MM.1S (cell line): ENCODE measurements at places on chromosomes 1 and 21.

DNA sequence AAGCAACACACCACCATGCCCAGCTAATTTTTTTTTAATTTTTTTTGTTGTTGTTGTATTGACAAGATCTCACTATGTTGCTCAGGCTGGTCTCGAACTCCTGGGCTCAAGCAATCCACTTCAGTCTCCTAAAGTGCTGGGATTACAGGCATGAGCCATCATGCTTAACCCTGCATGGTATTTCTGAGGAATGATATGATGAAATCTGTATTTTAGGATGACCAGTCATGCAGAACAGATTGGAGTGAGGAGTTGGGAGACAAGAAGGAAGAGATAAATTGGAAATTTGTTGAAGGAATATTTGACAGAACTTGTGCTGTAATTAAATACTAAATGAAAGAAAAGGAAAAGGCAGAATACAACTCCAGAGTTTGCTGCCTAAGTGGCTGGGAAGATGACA, 4.7 kb upstream of the NDUFS5 start:
- no peak overlapping the region for H3K27ac ChIP-seq
- H3K27me3 ChIP-seq, result no peaks in the 10 kb centered on the region
- no peak overlapping the region for H3K4me3 ChIP-seq
- no peaks in the 10 kb centered on the region for H3K36me3 ChIP-seq

DNA sequence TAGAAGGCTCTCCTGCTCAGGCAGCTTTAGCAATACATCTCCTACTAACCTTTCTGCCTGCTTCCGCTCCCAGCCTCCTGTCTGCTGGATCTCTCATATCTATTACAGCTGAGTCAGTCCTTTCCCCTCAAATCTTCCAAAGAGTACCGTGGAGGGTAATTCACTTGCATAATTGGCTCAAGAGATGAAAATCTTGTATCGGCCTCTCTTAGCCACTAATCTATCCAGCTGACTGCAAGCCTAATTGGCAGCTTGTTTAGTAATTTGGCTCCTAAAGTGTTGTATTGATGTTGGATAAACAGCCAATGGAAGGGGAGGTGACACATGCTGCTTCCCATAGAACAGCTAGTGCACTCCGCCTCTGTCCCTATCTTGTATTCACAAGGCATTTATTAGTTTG, 195.7 kb downstream of the GPATCH2 start:
- DNase-seq, result no peak
- no peaks in the 10 kb centered on the region for H3K36me3 ChIP-seq
- no peak overlapping the region for H3K27ac ChIP-seq
- no peaks in the 10 kb centered on the region for H3K4me1 ChIP-seq
- H3K4me3 ChIP-seq, result no peak overlapping the region
- H3K27me3 ChIP-seq, result no peaks in the 10 kb centered on the region

GRCh38 chr1:32197837-32198236, 2.6 kb upstream of the CCDC28B start:
- no peak for DNase-seq
- no peak overlapping the region for H3K4me3 ChIP-seq
- no peak overlapping the region for H3K27ac ChIP-seq

GRCh38 chr1:30068787-30069472, 654.5 kb downstream of the MATN1 start:
- no peak overlapping the region for H3K27ac ChIP-seq
- no peak overlapping the region for H3K4me3 ChIP-seq

DNA sequence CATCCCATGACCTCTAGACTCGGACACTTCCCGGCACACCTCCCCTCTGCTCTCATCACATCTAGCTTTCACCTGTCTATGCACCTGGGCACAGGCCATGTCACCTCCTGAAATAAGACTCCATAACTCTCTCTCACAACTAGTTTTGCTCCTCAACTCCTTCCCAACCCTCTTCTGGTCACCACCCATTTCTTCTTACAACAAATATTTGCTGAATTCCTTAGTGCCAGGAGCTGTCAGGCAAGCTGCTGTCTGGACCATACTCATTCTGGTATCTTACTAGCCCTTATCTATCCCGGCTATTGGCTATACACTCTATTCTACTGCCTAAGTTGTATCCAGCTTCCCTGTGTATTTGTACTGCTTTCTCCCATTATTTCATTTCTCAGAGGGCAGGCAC, 49.1 kb downstream of the LRRC71 start:
- no peak overlapping the region for H3K4me3 ChIP-seq
- no peaks in the 10 kb centered on the region for H3K36me3 ChIP-seq
- H3K27ac ChIP-seq, result no peak overlapping the region
- no peaks in the 10 kb centered on the region for H3K27me3 ChIP-seq
- H3K4me1 ChIP-seq, result no peaks in the 10 kb centered on the region

GRCh38 chr1:247408100-247408499, 7.9 kb upstream of the NLRP3 start:
- no peaks in the 10 kb centered on the region for H3K36me3 ChIP-seq
- H3K27ac ChIP-seq, result no peak overlapping the region
- no peak overlapping the region for H3K4me3 ChIP-seq
- peaks cover 69% of the 10 kb centered on the region for H3K27me3 ChIP-seq
- DNase-seq, result no peak

DNA sequence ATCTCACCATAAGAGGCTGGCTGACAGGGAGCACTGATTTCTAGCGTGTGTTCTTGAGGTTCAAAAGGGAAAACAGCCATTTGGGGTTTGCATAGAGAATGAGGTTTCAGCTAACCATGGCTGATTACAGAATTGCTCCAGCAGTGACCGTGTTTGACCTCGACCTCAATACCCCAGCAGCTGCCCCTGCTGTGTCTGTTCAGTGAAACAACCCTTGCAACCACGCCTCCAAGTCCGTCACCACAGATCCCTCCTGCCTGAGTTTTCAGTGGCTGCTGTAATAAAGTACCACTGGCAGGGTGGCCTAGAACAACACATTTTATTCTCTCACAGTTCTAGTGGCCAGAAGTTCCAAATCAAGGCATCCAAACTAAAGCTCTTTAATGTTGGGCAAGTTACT, 147.7 kb downstream of the HUNK start:
- no peaks in the 10 kb centered on the region for H3K27me3 ChIP-seq
- no peaks in the 10 kb centered on the region for H3K36me3 ChIP-seq
- H3K4me3 ChIP-seq, result no peak overlapping the region
- H3K27ac ChIP-seq, result no peak overlapping the region

- no peak overlapping the region for H3K4me3 ChIP-seq
- no peaks in the 10 kb centered on the region for H3K36me3 ChIP-seq
- no peak overlapping the region for H3K27ac ChIP-seq
- H3K4me1 ChIP-seq, result no peaks in the 10 kb centered on the region
Observed at GRCh38 chr1:87795615-87796337, 467.1 kb downstream of the LMO4 start.

DNA sequence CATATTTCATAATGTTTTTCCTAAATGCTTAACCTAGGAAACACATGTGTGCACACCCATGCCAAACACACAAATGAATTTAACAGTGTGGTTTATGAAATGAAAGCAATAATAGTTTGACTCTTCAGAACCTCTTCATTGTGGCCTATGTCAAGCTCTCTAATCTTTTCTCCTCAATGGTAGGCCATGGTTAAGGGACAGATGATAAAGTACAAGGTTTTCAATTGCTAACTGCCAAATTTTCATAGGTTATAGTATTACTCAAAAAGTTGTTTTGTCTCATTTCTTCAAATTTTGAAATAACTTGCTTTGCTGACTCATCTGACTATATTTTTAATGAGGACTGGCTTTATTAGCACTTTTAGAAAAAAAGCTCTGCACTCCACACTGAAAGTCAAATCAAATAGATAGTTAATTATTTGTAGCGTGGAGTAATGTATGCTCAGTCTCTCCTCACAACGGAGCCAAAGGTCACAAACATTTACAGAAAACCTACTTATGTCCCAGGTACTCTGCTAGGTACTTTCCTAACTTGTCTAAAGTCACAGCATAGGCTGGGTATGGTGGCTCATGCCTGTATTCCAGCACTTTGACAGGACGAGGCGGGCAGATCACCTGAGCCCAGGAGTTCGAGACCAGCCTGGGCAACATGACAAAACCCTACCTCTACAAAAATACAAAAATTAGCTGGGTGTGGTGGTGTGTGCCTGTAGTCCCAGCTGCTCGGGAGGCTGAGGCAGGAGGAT, 3.0 kb upstream of the ADCY10 start:
- H3K4me1 ChIP-seq, result peaks cover 3% of the 10 kb centered on the region; the same call in 1 of the 2 replicates
- H3K27ac ChIP-seq, result no peak overlapping the region
- H3K4me3 ChIP-seq, result no peak overlapping the region
- DNase-seq, result no peak
- H3K27me3 ChIP-seq, result no peaks in the 10 kb centered on the region

DNA sequence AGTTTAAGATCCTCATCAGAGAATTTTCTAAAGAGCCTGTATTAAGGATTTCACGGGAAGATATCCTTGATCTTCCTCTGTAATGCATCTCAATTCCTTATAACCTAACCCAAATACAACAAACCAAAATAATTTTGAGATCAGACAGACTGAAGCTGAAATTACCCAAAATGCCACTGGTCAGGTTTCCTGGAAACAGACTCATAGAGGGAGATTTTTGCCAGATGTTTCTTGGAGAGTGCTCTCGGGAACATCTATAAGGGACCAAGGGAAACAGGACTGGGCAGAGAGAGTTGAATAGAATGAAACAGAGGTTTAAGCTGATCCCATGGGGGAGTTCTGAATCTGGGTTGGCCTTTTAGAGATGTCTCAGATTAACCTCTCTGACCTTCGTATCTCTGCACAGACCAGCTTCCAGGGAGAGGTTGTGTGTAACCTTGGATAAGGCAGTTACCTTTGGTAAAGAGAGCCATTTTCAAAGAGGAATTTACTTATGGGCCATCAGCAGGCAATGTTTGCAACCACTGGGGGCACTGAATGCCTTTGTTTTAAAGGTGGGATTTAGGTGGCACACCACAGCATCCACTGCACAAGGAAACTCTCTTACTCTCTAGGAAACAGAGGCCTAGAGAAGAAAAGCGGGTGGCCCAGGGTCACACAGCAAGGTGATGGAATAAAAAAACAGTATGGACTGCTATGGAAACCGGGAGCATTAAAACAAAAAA, 130.8 kb upstream of the SGIP1 start:
- no peaks in the 10 kb centered on the region for H3K36me3 ChIP-seq
- no peaks in the 10 kb centered on the region for H3K27me3 ChIP-seq
- H3K27ac ChIP-seq, result peak overlapping the region; percentile 54; the same call in 1 of the 2 replicates

DNA sequence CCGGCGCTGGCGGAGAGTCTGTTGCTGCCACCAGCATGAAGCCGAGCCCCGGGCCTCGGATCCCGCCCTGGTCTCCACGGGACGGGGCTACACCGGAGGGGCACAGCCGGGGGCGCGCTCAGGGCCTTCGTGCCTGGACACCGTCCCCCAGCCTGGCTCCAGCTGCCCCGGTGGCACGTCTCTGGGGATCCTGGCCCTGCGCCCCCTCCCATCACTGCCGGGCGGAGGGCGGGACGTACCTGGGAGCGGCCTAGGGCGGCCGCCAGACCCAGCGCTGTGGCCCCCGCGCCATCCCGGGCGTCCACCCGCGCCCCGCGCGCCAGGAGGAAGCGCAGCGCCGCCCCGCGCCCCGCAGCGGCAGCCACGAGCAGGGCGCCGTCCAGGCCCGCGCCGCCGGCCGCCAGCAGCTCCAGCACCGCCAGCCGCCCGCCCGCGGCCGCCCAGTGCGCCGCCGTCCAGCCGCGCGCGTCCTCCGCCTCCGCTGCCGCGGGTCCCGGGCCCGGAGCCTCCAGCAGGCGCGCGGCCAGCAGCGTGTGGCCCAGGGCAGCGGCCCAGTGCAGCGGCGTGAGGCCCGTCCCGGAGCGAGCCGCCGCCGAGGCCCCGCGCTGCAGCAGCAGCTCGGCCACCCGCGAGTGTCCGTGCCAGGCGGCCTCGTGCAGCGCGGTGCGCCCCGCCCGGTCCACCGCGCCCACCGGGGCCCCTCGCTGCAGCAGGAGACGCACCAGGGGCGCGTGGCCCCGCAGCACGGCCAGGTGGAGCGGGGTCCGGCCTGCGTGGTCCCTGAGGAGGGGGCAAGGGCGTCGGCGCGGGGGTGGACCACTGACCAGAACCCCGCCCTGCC, 1.0 kb downstream of the ANKRD65 start:
- no peak for DNase-seq
- H3K4me3 ChIP-seq, result no peak overlapping the region
- peaks cover 8% of the 10 kb centered on the region for H3K4me1 ChIP-seq
- H3K36me3 ChIP-seq, result no peaks in the 10 kb centered on the region
- H3K27me3 ChIP-seq, result peaks cover 11% of the 10 kb centered on the region; the same call in 1 of the 2 replicates

DNA sequence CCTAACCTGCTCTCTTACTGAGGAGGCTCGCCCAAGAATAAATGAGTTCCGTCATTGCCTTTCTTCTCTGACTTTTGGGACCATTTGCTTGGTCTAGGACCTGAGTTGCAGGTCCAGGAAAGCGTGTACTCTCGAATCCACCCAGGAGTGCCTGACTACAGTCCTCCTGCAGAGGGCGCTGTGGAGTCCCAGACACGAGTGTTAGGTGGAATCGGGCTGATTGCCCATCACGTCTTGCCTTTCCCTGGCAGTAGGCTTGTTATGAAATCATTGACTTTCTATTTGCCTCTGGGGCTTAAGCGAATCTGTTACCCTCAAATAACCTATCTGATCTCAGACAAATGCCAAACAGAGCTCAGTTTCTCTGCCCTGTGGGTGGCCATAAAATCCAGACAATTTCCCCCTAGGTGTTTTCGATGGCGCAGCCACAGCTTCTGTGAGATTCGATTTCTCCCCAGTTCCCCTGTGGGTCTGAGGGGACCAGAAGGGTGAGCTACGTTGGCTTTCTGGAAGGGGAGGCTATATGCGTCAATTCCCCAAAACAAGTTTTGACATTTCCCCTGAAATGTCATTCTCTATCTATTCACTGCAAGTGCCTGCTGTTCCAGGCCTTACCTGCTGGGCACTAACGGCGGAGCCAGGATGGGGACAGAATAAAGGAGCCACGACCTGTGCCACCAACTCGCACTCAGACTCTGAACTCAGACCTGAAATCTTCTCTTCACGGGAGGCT, at the start of gene IL20:
Gene IL20, plus strand, starts transcription at position 685 of the 733 bp plus-strand sequence. CDS start 230 bp downstream, outside the sequence.
- H3K4me1 ChIP-seq, result no peaks in the 10 kb centered on the region
- no peaks in the 10 kb centered on the region for H3K36me3 ChIP-seq
- no peak within 1 kb of the TSS for H3K4me3 ChIP-seq
- DNase-seq, result peak; percentile 53

DNA sequence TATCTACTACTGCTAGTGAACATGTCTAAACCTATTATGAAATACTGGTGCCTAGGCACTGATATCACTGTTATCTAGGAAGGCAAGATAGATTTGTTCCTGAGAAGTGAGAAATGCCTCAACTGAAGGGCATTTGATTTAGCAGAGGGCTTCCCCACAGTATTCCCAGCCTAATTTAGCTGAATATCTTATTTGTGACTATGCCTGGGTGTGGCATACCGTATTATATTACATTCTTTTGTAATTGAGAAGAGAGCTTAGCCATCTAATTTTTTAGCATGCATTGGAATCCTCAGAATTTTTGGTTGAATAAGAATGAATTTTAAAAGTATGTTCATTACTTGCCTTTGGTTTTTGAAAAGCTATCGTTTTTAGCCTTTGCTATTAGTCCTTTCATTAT, 99.1 kb downstream of the ZP4 start:
- H3K36me3 ChIP-seq, result no peaks in the 10 kb centered on the region
- no peaks in the 10 kb centered on the region for H3K27me3 ChIP-seq
- no peaks in the 10 kb centered on the region for H3K4me1 ChIP-seq
- DNase-seq, result no peak
- no peak overlapping the region for H3K4me3 ChIP-seq
- H3K27ac ChIP-seq, result no peak overlapping the region

GRCh38 chr1:198253259-198253658, 96.5 kb downstream of the NEK7 start:
- no peak overlapping the region; the same call in 1 of the 2 replicates for H3K27ac ChIP-seq
- H3K36me3 ChIP-seq, result no peaks in the 10 kb centered on the region
- H3K27me3 ChIP-seq, result no peaks in the 10 kb centered on the region
- peaks cover 10% of the 10 kb centered on the region; the same call in 1 of the 2 replicates for H3K4me1 ChIP-seq

- no peak for DNase-seq
- no peak overlapping the region for H3K4me3 ChIP-seq
- H3K27me3 ChIP-seq, result no peaks in the 10 kb centered on the region
- H3K36me3 ChIP-seq, result no peaks in the 10 kb centered on the region
- H3K4me1 ChIP-seq, result no peaks in the 10 kb centered on the region
- no peak overlapping the region for H3K27ac ChIP-seq
Observed at GRCh38 chr1:177024623-177025022, 139.9 kb downstream of the ASTN1 start.
